Nucleus accumbens (tissue), 56 donors: ENCODE measurements at places on chromosomes 6 and 20.

GRCh38 chr6:31386099-31386498 lies 17.3 kb upstream of the MICA start:
- DNase-seq: no peak

GRCh38 chr6:40532349-40533000 lies 54.7 kb downstream of the LRFN2 start:
- no peak for DNase-seq

GRCh38 chr6:144305985-144306384 lies 20.9 kb downstream of the UTRN start:
- DNase-seq: no peak

DNA sequence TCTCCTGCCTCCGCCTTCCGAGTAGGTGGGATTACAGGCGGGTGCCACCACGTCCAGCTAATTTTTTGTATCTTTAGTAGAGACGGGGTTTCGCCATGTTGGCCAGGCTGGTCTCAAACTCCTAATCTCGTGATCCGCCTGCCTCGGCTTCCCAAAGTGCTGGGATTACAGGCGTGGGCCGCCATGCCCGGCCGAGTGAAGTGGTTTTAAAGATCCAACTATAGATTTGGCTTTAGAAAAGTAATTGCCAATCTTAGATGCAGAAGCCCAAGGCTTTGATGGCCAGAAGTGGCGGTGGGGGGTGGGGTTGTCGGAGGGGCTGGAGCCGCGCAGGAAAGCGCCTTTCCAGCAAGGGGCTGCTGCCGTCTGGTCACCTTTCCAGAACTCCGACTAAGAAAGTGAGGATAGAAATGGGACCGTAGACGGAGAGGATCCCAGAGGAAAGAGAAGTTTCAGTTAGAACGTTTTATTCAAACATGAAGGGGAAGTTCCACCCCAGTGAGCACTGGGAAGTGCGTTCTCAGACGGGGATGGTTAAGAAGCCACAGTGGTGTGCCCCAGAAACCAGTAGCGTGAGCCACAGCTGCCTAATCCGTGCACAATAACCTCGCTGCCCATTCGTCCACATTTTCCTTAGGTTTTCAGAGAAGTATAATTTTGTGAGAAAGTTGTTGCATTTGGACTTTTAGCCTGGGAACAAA lies 69.7 kb downstream of the DLL1 start:
- DNase-seq: no peak

DNA sequence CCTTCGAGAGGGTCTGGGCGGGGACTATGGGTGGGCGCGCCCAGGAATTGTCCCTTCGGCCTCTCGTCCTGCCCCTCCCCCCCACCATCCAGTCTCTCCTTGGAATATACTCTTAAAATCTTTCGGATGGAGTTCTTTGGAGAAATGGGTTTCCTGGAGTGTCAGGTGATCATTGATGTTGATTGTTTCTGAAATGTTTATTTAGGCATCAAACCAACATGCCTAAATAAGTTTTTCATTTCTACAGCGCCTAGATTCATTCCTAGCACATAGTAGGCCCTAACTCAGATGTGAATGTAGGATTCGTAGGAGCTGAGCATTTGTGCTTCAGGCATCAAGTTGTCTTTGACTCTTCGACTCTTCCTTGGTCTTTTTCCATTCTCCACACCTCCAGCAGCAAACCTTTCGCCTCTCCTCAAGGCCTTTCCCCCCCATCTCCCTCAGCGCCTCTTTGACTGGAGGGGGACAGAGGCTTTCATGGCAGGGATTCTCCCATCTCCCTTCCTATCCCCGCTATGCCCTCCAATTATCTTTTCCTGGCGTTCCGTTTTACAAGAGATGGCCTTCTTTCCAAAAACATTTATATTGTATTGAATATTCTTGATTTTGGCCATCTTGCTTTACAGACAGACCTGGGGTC lies 610 bp downstream of the CASP8AP2 start:
- no peak for DNase-seq

DNA sequence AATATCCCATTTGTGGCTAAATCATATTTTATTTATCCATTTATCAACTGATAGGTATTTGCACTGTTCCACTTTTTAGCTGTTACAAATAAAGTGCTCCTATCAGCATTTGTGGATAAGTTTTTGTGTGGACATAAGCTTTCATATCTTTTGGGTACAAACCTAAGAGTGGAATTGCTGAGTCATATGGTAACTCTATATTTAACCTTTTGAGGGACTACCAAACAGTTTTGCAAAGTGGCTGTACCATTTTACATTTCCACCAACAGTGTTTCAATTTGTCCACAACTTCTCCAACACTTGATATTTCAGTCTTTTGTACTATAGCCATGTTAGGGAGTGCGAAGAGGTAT lies 23.6 kb upstream of the ECHDC1 start:
- DNase-seq: no peak

DNA sequence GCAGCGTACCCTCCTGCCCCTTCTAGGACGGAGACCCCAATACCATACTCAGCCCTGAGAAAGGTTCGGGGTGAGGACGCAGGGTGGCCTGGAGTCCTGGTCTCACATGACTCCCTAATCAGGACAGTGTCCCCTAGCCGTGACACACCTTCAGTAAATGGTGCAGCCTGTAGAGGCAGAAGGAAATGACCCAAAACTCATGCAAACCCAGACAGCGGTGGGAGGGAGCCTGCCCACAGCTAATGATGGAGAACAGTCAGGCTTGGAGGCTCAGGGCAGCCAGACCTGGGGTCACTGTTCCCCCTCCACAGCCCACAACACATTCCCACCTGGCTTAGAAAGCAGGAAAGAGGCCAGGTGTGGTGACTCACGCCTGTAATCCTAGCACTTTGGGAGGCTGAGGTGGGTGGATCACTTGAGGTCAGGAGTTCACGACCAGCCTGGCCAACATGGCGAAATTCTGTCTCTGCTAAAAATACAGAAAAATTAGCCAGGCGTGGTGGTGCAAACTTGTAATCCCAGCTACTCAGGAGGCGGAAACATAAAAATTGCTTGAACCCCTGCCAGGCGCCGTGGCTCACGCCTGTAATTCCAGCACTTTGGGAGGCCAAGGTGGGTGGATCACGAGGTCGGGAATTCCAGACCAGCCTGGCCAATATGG lies 8.8 kb upstream of the HMGA1 start:
- DNase-seq: no peak

DNA sequence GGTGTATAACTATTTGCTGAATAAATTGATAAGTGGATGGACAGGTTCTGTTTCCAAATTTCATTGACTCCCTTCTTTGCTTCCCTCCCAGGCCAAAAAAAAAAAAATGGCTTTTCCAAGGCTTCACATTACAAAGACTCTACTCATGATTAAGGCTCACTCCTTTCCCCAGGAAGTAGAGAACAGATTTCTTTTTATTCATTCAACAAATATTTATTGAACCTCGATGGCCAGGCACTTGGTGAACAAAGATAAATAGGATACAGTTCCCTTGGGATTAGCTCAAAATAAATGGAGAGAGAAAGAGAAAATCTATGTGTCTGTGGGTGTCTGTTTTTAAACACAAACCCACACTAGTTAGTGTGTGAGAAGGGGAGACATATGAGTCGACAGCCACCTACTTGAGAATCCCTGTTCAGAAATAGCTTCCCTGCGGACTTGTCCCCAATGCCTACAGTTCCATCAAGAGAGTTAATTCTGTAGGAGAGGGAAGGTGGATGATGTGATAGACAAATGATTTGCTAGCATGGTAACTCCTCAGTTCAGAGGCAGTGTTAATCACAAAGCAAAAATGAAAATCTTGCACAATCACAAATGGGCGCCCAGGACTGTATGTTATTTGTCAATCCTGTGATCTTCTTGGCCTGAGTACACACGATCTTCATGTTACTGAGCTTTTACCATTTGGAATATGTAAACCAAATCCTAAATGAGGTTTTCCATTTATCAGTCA lies 20.3 kb downstream of the TRAF3IP2 start:
- no peak for DNase-seq

GRCh38 chr6:135188718-135189117 lies 7.6 kb downstream of the MYB start:
- no peak for DNase-seq

DNA sequence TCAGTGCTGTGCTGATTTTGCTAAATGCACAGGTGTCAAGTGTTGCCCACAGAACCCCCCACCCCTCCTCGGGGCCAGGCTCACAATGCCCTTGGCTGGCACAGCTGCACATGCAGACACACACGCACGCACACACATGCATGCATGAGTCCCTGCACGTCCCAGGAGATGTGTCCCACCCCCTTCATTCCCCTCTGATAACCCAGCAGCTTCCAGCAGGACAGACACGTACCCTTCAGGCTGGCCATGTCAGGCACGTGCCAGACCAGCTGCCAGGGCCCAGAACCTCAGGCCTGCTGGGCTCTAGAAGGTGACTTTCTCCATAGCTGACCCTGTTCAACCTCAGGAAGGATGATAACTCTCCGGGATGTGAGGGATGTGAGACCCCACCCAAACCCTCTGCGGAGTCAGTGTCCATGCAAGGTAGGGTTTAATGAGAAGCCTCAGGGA lies 44.4 kb downstream of the MRPL14 start:
- no peak for DNase-seq

DNA sequence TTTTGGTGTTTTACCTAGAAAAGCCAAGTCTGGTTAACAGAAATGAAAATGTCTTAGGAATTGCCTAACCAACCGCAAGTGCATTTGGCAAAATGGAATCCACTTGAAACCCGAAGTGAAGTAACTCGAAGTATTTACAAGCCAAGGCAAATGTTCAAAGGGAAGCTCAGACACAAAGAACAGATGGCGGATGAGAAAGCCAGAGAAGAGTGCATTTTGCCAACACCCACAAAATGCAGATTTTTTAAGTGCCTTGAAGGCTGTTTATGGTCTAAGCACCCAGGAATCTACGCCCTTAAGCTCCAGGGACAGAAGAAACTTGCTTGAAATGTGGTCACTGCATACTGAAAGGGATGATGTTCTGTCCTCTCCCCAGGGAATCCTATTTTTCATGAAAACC lies 70.0 kb upstream of the TBXT start:
- DNase-seq: no peak

GRCh38 chr6:167510648-167511047 lies 185.8 kb downstream of the TTLL2 start:
- DNase-seq: no peak
